ENCODE measurements at places on chromosomes 6 and 20.

- DNase-seq, result no peak
These were observed 61.1 kb upstream of the TBX18 start for GRCh38 chr6:84825461-84825860.

- DNase-seq, result no peak
These were observed 9.9 kb downstream of the FOXF2 start for GRCh38 chr6:1399085-1399780.

GRCh38 chr6:14660806-14661579 is 543.4 kb downstream of the CD83 start:
- DNase-seq, result no peak

DNA sequence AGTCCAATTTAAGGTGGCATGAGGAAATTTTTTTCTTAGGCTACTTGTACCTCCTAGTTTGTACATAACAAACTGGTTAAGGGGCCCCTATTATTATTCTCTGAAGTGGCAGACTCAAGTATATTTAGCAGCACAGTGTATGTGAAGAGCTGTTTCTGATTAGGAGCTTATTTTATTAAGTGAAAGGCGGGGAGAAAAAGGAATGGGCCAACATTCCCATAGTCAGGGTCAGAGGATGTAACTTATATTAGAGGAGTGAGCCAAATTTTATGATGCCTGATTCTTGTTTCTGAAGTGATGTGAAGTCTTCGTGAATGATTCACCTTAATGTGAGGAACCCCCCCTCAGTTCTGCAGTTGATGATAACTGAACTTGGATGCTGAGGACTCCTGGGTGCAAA is 2.8 kb downstream of the HECA start:
- DNase-seq, result no peak

DNA sequence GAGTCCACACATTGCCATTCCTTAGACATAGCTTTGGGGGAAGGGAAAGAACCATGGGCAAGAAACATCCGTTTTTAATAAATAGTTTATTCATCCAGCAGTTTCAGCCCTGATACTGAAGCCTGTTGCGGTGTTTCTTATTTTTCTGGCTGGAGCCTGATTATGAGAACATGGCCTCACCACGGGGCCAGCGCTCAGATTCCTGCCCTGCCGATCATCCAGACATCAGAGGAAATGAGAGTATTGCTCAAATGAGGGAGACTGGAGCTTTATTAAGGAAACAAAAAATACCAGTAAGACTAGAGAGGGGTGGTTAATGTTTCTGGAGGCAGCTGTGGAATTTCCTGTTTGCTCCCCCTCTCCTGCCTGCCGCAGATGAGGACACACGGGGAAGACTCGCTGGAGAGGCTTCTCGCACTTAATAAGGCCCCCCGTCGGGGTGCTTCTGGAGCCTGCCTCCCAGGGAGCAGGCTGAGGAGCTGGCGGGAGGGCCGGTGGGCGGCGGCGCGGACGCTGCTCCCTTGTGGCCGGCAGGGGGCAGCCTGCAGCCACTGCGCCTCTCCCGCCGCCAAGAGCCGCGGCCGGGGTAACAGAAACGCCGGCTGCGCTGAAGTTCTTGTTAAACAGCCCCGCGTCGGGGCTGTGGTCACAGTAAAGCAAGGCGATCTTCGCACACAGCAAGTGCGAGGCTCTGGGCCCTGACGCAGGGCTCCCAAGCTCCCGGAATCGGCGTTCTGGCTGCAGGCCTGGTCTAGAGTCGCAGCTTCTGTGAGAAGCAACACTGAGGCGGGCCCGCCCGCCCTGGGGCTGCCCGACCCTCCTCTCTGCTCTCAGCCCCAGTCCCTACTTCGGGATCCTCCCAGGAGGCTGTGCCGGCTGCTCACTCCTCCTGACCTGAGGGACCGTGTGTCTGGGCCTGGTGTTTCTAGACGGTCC is 17.5 kb downstream of the LEMD2 start:
- DNase-seq, result peak; percentile 96

- no peak for DNase-seq
These were observed 313.2 kb downstream of the HDGFL1 start for GRCh38 chr6:22882581-22882980.

GRCh38 chr6:15285682-15286294 is 39.9 kb downstream of the JARID2 start:
- DNase-seq, result no peak

DNA sequence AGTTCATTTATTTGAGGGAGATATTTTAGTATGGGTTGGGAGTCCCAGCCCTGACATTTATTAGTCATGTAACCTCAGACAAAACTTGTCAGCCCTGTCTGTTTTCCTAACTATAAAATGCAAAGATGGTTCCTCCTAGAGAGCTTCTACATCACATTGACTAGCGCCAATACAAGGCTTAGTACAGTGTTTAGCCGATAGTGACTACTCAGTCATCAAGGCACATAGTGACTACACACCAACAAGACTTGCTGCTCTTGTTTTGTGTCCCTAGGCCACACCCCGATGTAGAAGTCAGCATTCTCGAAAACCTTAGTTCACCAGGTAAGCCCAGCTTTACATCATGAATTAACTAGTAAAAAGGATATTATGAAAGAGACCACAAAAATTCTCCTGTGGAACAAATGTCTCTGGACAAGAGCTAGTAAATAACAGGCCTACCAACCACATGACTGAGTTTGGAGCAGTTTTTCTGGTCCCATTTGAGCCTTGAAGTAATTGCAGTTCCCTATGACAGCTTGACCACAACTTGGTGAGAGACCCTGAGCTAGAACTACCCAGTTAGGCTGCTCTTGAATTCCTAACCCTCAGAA is 68.8 kb downstream of the PFDN4 start:
- no peak for DNase-seq

GRCh38 chr20:47088335-47088734 is 193.7 kb downstream of the EYA2 start:
- no peak for DNase-seq

DNA sequence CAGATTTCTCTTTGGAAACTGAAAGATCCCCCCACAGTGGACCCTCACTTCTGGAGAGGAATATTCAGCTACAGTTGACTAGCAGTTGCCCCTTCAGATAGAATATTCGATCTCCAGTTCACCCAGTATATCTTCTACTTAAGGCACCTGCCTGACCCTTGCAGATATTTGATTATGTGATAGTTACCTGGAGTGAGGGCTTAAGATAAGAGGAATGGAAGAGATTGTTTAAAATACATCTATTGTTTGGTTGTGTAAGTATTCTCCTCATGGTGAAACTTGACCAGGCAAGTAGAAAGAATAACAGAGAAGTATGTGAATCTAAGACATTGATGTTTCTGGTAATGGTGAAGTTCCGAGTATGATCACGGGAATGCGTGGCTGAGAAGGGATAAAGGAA is 1.6 kb upstream of the ZCCHC3 start:
- no peak for DNase-seq

DNA sequence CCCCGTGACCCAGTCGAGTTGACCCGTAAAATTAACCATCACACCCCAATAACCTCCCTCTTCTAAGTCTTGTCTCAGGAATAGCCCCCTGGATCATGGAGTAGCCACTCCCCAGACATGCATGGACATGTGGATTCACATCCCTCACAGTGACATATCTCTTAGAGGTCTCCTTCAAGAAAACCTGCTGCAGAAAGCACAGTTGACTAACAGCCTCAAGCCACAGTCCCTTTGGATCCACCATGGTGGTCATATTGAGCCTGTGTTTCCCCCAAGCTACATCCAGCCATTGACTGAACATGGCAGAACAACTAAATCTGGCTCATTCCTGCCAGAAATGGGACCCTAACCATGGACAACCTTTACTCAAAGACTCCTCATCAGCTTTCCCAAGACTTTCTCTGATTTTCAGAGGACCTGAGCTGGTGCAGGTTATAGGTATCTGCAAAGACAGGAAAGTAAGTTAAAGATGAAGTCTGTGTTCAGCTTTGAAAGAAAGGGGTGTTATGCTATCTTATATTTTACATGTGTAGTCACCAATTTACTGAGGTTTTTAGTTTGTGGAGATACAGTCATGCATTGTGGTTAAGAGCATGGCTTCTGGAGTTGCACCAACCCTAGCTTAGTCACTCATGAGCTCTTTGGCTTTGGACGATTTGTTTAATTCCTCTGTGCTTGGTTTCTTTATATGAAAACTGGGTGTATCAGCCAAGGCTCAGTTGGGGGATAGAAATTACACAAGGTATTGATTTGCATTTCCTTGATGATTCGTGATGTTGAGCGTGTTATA is 219.1 kb downstream of the MYLK4 start:
- DNase-seq, result no peak

DNA sequence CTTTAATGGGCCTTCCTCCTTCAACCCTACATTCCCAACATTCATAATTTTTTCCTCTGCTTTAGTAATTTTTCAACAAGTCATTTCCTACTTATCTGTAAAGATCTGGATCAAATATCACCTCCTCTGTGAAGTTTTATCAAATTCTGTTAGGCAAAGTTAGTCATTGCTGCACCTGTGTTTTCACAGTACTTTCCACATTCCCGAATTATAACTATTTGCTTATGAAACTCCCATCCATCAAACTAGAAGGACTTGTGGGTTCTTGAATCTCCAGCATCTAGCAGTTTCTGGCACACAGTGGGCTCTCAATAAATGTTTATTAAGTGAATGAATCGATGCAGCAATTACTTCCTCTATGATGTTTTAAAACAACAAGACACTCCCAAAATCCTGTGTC is 257.6 kb downstream of the HDGFL1 start:
- no peak for DNase-seq

GRCh38 chr6:112058243-112059032 is 4.5 kb downstream of the CCN6 start:
- DNase-seq, result no peak

DNA sequence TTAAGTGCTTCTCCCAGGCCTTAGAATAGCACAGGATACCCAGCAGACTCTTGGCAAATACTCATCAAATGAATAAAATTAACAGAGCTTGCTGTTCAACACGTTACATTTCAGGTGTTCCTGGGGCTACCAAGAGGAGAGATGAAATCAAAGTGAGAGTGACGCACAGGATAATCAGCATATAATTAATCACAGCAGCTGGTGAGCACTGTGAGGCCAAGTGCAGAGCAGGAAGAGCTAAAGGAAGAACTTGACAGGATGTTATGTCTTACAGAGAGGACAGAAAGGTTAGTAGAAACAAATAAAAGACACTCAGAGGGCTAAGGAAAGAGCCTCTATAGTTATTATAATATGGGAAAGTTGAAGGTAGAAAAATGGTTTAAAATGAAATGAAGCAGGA is 8.8 kb downstream of the PPIL1 start:
- DNase-seq, result no peak

DNA sequence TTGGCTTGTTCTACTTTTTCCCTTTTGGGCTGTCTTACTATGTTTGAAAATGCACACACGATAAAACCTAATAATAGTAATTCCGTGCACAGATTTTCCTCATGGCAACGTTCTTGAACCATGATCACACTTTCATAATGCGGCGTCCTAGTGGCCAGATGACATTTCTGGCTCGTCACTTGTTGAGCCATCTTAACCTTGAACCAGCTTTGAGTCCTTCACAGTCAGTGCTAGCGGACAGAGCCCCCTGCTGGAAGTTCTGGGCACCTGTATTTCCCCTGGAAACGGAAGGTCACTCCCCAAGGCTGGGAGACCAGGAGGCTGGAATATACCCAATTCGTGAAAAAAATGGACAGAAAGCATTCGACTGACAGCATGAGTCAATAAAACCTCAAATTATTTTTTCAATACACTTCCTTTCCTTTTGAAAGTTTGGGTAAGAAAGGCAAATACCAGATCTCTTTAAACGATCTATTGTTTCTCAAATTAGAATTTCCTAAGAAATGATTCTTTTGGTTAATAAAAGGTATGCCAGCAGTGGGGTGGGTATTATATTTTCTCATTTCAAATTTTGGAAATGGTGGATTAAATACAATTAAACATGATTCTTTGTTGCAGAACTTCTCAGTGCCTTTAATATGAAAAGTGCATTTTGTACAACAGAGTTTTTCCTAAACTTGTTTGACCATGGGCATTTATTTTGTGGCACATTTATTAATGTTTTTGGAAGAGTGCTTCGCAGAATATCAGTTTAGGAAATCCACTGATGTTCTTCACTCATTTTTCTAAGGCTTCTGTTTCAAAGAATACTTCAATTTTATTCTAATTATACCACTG is 542.3 kb downstream of the QKI start:
- peak; percentile 83 for DNase-seq

GRCh38 chr6:105560611-105561066 is 157.8 kb upstream of the PREP start:
- peak; percentile 12 for DNase-seq

DNA sequence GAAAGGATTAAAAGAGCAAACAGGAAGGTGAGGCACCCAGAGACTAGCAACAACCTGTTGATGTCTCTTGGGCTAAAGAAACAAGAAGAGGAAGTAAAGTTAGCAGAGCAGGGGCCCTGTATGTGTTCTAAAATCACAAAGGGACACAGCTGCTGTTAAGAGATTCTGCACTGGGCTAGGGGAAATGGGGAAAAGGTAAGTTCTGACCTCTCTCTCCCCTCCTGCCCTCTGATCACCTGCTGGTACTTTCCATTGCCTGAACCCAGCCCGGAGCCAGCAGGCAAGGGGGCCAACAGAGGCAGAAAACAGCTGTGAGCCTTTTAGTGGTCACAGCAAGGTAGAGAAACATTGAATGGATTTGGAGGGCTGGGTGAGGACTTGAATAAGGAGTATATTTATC is 13.5 kb upstream of the CNR1 start:
- DNase-seq, result no peak

GRCh38 chr20:48039514-48039913 is 254.2 kb upstream of the SULF2 start:
- DNase-seq, result no peak

- DNase-seq, result no peak
These were observed 52.4 kb upstream of the MRPS10 start for GRCh38 chr6:42269974-42270510.

- DNase-seq, result peak; percentile 49
These were observed 625.7 kb upstream of the PTCHD4 start for GRCh38 chr6:48736501-48737206.

GRCh38 chr6:20691185-20691584 is 156.9 kb downstream of the CDKAL1 start:
- DNase-seq, result no peak

DNA sequence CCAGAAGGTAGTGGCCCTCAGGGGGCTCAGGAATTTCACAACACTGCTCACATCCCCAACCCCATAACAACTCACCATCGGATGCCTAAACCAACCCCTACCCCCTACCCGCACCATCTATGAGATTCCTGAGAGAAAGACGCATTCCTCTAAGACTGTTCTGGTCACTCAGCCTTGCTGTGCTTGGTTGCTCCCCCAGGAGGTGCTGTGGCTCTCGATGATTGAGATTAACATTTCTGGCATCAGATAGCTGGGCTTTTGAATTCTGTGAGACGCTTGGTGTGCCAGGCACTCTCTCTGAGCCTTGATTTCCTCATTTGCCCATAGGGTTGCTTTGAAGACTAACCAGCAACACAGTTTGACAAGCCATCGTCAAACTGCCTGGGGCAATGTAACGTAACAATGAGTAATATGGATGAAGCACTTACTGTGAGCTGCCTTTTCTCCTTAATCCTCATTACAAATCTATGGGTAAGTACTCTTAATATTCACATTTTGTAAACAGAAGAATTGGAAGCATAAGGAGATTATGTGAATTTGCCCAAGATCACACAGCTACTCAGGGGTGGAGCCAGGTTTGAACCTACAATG is 978 bp downstream of the WFDC6 start:
- DNase-seq, result no peak

- peak; percentile 51 for DNase-seq
These were observed 28.3 kb downstream of the MRS2 start for GRCh38 chr6:24431045-24431451.

- peak; percentile 77 for DNase-seq
These were observed 39.2 kb downstream of the DYNLT1 start for GRCh38 chr6:158605266-158605878.

GRCh38 chr20:1396702-1397101 is 3.8 kb upstream of the FKBP1A start:
- DNase-seq, result no peak
